ENCODE measurements at places on chromosomes 6 and 20. TPM values are rescaled to one million over a fixed set of nuclear protein-coding genes. Genes with fewer than 3 reads are reported as not detected.

HFE gene
- total RNA-seq = 8.4 TPM

ZC3H12D gene
- total RNA-seq = 5.7 TPM

OOEP gene
- total RNA-seq = not detected

DEFB116 gene
- not detected for total RNA-seq

TOMM34 gene
- total RNA-seq = 16.5 TPM

RAET1E gene
- 0.30 TPM for total RNA-seq

TCF15 gene
- 0.14 TPM for total RNA-seq

MSH5 gene
- 52.4 TPM for total RNA-seq

PPP2R5D gene
- total RNA-seq = 45.1 TPM

PRR18 gene
- total RNA-seq = 0.22 TPM

CNR1 gene
- 8.7 TPM for total RNA-seq

TNF gene
- 3.6 TPM for total RNA-seq

GNAS-AS1 gene
- total RNA-seq = 0.30 TPM

- DNase-seq = no peak
Measured at GRCh38 chr6:137717074-137718073, 149.7 kb upstream of the TNFAIP3 start.

DNA sequence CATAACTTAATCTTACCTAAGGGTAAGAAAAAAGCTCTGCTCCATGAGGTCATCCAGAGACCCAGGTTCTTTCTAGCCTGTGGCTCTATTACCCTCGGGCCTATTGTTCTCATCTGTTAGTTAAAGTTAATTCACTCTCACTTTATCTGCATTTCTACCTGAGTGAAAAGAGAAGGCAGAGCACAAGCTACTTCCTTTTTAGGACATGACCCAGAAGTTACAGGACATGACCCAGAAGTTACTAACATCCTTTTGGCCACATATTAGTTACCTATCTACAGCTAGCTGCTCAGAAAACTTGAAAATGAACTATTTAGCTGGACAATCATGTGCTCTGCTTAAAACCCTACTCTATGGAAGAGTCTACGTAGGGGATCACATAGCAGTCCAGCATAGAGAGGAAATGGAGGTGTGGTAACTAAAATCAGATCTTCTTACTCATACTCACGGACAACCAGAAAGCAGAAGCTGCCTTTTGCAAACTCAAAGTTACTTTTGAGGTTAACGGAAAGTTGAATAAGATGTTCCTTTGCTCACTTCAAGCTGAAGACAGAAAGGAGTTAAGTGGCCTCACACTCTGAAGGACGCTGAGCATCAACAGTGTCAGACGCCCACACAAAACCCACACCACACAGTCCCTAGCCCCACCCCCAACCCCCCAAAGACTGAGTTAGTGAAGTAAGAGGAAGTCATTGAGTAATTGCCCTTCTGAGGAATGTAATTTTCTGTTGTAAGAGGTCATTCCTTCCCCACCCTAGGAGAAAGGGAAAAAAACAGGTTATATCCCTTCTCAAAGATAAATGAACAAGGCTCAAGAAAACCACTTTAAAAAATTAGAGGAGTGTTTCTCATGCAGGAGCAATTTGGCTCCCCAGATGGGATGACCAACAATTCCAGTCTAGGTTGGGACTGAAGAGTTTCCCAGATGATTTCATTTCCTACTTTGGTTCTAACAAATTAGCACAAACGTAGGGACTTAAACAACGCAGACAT, 45.9 kb upstream of the TAB2 start:
- DNase-seq = peak; percentile 41

GRCh38 chr6:151248295-151248694, 8.5 kb downstream of the AKAP12 start:
- DNase-seq = no peak

GRCh38 chr6:142843361-142843760, 101.6 kb downstream of the HIVEP2 start:
- DNase-seq = no peak

DNA sequence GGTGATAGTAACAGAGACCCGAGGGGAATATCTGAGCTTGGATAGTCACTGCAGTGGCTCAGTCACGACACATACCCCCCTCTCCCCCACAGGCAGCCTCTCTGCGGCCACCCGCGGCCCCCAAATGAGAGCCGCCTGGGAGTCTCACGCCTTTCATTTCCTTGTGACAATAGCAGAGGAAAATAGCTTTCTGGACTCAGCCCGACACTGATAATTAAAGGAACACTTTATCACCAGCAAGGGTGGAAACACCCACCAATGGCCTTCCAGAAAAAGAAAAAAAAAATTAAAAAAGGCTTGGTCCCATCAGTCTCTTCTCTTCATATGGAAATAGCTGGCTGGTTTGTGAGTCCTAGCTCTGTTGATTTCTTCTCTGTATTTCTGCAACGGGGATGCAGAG, 35.1 kb upstream of the KCNG1 start:
- peak; percentile 15 for DNase-seq

- DNase-seq = no peak
Measured at GRCh38 chr20:62978561-62978943, 26.0 kb downstream of the SLC17A9 start.

DNA sequence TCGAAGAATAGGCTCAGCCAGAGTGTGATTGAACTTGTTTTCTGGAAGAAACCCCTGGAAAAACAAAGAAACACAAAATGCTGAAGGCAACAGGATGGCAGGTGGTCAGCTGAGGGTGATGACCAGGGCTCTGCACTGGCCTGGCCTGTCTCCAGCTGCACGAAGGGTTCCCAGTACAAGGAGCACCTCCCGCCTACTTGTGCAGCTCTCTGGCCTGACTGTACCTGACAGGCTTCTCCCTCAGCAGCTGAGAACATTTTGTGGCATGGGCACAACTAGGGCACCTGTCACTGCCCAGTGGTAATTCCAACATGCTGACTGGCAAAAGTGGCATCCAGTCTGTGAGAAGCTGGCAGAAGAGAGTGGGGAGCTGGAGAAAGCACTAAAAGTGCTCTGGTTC, 38.8 kb upstream of the EMILIN3 start:
- DNase-seq = no peak

DNA sequence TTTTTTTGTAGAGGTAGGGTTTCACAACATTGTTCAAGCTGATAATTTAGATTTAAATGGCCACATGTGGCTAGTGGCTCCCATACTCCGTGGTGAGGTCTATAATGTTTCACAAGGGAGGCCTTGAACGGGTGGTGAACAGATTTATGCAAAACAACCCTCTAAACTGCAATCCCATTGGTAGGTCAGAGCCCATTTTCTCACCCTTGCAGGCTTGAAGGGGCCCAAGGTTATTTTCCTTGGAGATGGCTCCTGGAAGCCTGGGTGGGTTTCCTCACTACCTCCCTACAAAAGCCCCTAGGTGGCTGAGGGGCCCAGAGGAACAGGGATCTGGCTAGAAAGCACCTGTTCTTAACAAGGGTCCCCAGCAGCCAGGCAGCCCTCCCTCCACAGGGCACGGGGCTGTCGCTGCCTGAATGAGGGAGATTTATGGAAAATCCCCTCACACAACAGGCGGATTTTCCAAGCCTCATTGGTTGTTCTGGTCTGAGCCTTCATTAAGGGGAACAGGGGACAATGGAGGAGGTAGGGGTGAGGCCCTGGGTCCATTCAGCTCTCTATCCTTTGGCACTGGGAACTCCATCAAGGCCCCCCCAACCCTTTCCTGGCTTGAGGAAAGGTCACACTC, 64.6 kb downstream of the VEGFA start:
- DNase-seq = no peak

DNA sequence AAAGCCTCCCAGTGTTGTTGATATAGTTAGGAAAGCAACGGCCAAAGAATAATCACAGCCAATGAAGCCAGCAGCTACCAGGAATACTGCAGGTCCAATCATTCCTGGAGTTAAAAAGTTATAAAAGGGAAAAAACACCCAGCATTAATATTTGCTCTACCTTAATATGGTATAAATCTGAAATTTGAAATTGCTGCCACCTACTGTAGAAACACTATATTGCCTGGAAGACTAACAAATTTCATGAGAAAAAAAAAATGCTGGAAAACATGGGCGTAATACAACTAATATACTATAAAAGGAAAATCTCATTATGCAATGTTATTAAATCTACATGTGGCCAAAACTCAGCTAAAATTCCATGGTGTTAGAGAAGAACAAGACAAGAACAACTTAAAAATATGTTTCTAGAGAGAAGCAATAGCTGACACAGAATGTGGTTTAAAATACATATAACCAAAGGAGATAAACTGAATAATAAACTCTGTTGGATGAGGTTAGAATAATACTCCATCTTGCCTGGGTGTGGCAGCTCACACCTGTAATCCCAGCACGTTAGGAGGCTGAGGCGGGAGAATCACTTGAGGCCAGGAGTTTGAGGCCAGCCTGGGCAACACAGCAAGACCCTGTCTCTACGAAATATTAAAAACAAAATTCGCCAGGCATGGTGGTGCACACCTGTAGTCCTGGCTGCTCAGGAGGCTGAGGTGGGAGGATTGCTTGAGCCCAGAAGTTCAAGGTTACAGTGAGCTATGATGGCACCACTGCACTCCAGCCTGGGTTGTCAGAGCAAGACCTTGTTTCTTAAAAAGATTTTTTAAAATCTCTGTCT, 43.1 kb downstream of the SLC17A5 start:
- DNase-seq = no peak

- no peak for DNase-seq
Measured at GRCh38 chr20:25300496-25301170, 52.7 kb downstream of the PYGB start.

- DNase-seq = no peak
Measured at GRCh38 chr6:79627422-79627821, 3.7 kb upstream of the SH3BGRL2 start.

GRCh38 chr6:6397842-6398241, 77.4 kb upstream of the F13A1 start:
- no peak for DNase-seq

GRCh38 chr6:166009385-166010031, 158.1 kb downstream of the TBXT start:
- DNase-seq = no peak

DNA sequence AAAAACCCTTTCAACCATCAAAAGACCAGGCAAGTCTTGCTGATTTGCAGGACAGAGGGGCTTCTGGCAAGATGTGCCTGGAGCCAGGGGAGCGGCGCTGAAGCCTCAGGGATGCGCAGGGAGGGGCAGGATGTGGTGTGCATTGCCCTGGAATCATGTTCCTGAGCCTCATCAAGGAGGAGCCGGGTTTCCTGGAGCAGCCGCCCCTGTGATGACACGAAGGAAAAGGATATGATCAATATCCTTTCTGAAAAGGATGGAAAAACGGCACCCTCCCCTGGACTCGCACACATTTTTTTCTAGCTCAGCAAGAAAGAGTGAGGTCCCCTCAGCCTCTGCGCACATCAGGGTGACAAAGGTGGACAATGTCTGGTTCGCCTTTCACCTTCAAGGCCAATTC, 173.1 kb upstream of the SSTR4 start:
- peak; percentile 17 for DNase-seq

DNA sequence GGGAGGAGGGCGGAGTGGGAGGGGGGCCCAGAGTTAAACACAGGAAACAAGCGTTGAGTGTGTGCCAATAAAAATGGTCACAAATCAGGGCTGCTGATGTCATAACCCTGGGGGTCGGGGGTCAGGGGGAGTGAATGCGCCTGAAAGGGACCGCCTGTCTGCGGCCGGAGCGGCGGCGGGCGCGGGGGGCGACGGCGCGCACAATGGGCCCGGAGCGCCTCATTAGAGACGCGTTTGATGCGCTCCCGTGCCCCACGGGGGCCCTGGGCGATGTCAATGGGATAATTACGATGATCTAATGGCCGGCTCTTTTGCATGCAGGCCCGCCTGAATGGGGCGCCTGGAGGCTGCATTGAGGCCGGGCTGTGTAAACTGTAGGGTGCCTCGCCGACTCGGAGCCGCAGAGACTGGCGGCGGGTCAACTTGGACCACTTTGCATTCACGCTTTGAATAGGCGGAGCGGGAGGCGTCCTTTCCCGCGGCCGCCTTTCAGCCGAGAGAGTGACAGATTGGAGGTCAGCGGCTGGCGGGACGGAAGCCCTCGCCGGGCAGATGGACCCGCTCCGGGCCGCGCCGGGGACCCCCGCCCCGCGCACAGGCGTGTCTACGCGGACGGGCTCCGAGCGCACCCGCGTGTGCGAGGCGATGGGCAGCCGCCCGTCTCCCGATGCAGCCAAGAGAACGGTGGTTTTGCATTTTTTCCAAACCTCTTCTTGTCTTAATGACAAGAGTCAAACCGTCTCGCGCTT, 296.1 kb downstream of the TFAP2C start:
- no peak for DNase-seq

GRCh38 chr6:24546439-24546838, 51.7 kb downstream of the ALDH5A1 start:
- DNase-seq = no peak

DNA sequence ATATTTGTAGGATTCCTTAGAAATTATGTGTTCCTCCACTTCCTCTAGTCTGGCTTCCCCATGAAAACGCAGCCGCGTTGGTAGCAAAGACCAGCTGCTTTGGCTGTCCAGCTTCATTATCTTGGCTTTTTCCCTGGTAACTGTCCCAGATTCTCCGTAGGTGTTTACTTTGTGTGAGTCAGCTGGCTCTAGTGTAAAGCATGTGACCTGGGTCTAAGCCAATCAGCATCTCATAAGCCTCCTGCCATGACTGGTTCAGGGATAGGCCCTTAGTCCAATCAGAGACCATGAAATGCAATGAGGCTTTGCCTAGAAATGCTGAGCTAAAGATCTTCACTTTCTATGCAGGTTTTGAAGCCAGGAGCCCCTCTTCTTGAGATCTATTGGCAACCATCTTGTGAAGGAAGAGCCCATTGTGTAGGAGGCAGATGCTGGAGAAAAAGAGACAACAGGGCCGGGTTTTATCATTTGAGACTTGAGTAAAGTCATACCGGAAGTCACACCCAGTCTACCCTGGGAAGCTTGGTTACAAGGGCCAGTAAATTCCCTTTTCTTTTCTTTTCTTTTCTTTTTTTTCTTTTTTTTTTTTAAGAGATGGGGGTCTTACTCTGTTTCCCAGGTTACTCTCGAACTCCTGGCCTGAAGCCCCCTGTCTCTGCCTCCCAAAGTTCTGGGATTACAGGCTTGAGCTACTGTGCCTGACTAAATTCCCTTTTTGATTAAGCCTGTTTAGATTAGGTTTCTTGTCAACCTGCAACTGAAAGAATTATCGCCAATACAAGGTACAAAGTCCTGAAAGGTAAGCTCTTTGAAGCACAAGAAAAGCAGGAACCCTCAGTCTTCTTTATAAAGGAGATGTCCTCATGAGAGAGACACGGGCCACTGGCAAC, 256.5 kb upstream of the RREB1 start:
- peak; percentile 34 for DNase-seq

GRCh38 chr6:52390361-52390727, 28.4 kb downstream of the PAQR8 start:
- DNase-seq = no peak

GRCh38 chr20:18624948-18625347, 37.1 kb downstream of the DTD1 start:
- no peak for DNase-seq

Data from upper lobe of left lung (tissue), 6 donors.